GM23248 (cell line): ENCODE measurements at places on chromosomes 1 and 21.
A peak's percentile ranks its signal among the peaks of the same experiment; 100 is the strongest.

DNA sequence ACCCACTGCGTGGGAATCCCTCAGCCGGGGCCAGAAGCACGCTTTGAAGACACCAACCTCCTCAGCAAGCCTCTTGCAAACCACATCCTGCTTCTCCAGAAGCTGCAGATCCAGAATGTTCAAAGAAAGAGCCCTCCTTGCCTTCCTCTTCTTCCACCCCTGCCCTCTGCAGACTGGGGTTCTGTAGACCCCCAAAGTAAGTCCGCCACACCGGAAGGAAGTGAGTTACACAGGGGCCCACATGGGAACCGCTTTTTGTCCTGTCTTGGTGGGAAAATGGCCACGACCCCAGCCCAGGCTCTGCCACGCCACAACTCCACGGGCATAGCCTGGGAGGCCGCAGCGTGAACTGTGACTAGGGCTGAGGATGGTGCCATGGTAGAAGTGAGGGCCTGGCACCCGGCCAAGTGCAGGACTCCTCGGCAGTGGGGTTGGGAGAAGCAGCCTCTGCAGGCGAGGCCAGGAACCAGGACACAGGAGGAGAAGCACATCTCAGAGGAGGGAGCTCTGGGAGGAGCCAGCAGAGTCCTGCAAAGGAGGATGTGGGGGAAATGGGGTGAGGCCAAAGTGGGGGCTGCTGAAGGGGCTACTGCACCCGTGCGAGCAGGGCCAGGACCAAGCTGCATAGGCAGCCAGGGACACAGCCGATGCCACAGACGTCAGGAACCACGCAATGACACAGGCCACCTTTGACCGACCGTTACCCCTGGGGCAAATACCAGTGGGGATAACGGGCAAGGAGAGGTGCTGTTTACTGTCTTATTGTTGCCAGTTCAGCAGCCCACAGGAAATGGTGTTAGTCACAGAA is 30.9 kb downstream of the PDE9A start:
- peak; percentile 38 for DNase-seq

DNA sequence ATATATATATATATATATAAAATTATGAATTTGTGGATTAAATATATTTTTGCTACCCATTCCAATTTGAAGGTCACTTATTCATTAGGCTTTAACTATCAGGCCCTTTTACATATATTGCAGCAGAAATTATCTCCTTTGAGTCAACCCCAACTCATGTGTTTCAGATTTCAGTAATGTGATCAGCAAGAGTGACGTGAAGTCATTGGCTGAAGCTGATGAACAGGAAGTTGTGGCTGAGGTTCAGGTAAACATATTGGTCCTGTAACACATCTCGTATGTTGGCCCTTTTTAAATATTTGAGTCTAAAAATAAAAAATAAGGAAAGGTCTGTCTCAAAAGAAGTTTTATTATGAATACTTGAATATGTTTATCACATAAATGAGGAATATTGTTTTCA is 8.5 kb downstream of the VPS45 start:
- no peak for DNase-seq

DNA sequence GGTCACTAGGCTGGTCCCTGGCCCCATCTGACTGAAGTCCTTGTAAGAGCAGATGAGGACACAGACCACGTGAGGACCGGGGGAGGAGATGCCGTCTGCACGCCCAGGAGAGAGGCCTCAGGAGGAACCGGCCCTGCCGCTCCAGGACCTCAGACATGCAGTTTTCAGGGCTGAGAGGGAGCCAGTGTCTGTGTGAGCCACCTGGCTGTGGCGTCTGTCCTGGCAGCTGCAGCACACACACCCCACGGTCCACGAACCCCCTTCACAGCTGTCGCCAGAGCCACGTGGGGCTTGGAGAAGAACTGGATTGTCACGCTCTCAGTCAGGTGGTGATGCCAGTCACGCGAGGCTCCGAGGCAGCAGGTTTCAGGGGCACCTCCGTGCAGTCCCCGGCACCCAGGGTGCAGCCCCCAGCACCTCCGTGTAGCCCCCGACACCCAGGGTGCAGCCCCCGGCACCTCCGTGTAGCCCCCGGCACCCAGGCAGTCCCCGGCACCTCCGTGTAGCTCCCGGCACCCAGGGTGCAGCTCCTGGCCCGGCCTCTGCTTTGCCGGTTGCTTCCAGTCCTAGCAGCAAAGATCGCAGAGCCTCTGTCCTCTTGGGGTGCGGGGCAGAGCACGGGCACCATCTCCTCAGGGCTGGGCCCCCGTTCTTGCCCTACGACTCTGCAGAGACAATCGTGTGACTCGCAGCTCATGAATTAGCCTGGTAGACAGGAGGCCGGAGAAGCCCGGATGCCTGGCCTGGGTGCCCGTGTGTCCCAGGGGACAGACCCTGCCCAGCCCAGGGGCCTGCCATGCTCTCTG is 19.0 kb upstream of the SUMO3 start:
- peak; percentile 77 for DNase-seq

GRCh38 chr21:44286716-44287632 is 1.3 kb downstream of the AIRE start:
- no peak for DNase-seq

DNA sequence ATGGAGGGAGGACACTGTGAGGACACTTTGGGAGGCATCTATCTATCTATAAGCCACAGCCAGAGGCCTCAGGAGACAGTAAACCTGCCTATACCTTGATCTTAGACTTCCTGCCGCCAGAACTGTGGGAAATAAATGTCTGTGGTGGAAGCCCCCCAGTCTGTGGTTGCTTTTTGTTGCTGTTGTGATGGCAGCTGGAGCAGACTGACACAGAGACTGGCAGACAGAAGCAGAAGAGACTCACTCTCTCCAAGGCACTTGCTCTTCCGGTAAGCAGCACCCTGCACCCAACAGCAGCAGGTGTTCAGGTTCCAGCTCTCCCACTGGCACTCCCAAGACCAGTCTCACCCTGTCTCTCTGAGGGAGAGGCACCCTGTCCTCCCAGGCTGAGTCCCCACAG is 297.6 kb downstream of the TTLL7 start:
- DNase-seq: no peak

DNA sequence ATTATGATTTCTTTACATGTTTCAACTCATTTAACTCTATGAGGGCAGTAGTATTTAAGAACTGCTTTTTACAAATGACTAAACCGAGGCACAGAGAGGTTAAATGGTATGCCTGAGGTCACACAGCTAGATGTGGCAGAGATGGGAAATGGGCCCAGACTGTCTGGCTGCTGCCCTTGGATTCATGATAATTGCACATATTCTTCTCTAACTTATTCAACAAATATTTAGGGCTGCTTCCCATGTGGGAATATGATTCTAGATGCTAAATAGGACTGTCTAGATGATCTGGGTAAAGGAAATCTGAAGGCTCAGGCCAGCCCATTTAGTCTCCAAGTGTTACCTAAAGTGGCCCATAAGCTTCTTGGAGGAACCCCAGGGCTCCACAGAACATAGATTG is 26.2 kb downstream of the C8A start:
- no peak for DNase-seq

GRCh38 chr21:45169682-45170081 is 95.3 kb downstream of the ADARB1 start:
- DNase-seq: no peak
